ENCODE measurements at places on chromosomes 6 and 20.

DNA sequence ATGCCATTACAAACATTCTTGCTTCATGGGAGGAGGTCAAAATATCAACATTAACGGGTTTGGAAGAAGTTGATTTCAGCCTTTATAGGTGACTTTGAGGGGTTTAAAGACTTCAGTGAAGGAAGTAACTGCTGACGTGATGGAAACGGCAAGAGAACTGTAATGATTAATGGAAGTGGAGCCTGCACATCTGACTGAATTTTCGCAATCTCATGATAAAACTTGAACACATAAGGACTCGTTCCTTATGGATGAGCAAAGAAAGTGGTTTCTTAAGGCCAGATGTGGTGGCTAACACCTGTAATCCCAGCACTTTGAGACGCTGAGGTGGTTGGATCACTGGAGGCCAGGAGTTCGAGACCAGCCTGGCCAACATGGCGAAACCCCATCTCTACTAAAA is 226.1 kb downstream of the BCAS1 start:
- no peak for DNase-seq

GRCh38 chr6:46014046-46014445 is 1.6 kb downstream of the CLIC5 start:
- no peak for DNase-seq

DNA sequence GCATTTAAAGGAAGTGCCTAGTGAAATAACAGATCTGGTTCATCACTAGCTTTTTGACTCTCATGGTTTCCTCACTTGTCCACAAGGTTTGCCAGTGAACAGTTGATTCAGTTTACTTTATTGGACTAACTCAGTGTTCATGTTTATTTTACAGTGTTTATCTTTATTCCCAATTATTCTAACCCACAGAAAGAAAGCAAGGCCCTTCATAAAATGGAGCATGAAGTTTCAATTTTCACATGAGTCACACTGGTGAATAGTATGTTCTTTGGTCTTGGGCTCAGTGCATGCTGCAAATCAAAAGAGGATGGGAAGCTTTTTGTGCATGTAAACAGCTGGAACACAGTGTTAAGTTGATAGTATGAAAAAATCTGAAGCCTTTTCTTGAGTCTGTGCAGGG is 217.6 kb upstream of the HDDC2 start:
- DNase-seq, result no peak

DNA sequence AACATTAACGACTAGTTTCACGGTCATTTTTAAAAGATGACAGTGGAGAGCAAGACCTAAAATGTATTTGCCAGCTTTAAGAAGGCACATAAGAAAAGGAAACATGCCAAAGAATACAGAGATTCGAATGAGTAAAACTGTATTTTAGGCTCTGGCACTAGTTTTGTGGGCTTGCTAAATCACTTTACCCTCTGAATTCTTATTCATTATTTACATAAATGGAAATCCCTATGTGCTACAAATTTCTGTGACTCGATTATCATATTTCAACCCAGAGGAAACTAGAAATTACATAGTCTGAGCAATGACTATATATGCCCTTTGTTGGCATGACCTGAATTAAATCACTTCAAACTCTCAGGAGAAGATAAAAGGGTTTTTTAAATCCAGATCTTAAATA is 441.7 kb upstream of the RNF217 start:
- no peak for DNase-seq

- DNase-seq, result no peak
Observed at GRCh38 chr6:47663462-47664216, 34.7 kb upstream of the ADGRF4 start.

GRCh38 chr6:109235481-109236038 is 140.3 kb downstream of the CEP57L1 start:
- DNase-seq, result no peak

DNA sequence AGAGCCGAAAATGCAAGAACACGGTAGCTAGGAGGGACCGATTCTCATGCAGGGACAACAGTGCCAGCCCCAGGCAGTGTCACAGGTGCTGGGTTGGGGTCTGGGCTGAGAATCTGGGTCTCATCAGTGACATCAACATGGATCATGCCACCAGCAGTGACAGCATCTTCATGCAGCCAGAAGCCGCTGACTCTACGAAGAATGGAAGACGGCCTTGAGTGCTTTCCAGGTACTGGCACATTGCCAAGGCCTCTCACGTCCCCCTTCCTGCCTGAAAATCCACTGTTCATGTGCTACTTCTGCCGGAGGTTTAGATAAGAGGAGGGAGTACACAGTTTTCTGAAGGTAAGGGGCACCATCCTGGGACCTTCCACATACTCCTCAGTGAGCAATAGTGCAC is 141.1 kb upstream of the FOXQ1 start:
- DNase-seq, result no peak

GRCh38 chr6:12479451-12479850 is 189.3 kb downstream of the EDN1 start:
- DNase-seq, result no peak

- DNase-seq, result no peak
Observed at GRCh38 chr6:85756982-85757381, 114.3 kb upstream of the SYNCRIP start.

DNA sequence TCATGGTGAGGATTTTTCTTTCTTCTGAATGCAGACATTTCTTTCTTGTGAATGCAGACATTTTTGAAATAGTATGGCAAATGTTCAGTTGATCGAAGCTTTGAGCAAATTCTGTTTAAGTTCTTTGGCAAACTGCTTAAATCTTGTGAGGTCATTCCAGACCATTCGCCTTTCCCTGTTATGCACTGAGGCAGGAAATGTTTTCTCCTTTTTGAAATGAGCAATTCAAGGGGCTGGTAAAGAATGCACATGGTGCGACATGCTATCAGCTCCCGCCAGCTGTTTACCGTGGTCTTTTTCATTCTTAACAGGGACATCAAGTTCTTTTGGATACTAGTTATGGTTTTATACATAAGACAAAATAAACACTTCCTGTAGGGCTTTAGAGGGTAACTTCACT is 112.0 kb upstream of the CCN2 start:
- no peak for DNase-seq

DNA sequence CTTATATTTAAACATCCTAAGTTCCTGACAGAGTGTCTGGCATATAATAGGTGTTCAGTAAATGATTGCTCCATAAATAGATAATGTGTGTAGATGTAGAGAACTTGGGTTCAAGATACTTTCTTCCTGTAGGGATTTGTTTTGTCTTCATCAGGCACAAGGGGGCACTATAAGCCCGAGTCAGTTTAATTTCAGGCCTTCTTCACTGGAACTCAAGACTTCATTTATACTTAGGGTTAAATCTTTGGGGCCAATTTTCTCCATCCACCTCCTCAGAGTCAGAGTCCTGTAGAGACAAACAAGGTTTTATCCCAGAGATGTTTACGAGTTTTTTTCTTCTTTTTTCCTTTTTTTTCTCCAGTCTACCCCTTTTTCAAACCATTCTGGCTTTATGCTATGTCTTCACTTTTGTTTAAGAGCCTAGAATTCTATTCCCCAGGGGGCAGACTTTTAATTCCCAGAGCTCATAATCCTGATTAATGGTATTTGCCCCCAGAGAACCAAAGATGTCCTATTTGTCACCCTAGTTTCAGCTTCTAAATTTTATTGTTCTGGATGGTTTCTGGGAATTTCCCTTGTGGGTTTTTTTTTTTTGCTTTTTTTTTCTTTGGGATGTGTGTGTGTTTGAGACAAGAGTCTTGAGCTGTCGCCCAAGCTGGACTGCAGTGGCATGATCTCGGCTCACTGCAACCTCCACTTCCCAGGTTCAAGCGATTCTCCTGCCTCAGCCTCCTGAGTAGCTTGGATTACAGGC is 88.4 kb downstream of the HFE start:
- no peak for DNase-seq

GRCh38 chr6:28280595-28281287 is 631 bp upstream of the PGBD1 start:
- no peak for DNase-seq

GRCh38 chr6:152821525-152821924 is 70.9 kb downstream of the VIP start:
- no peak for DNase-seq

DNA sequence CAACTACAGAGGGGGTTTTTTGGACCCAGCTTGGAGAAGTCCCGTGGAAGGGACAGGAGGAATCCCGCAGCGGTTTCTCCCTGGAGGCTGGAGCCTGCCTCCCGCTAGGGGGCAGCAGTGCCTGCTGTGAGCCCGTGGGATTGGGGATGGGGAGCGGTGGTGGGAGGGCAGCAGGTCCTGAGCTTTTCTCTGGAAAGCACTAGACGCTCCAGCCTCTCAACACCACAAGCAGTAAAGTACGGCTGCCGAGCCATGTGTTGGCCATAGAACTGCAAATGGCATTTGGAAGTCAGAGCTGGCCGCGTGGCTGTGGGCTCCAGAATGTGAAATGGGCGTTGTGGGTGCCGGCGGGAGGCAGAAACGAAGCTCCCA is 47.8 kb downstream of the GMPR start:
- peak; percentile 15 for DNase-seq

- DNase-seq, result no peak
Observed at GRCh38 chr6:34243131-34243771, 5.6 kb downstream of the SMIM29 start.

DNA sequence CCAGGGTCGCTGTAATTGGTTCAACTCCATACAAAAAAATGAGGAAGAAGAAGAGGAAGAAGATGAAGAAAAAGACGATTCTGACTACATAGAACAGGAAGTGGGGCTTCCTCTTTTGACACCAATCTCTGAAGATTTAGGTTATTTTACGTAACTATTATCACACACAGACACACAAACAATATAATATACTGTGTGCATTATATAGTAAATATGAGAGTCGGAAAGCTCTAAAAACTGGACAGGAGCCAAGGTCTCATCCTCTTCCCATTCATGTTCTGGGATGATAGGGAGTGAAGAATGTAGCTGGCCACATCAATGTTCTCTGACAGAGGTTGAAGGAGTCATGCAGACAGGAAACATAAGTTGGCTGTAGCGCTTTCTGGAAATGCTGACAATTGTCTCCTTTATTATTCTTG is 13.3 kb downstream of the RSPH4A start:
- DNase-seq, result no peak

DNA sequence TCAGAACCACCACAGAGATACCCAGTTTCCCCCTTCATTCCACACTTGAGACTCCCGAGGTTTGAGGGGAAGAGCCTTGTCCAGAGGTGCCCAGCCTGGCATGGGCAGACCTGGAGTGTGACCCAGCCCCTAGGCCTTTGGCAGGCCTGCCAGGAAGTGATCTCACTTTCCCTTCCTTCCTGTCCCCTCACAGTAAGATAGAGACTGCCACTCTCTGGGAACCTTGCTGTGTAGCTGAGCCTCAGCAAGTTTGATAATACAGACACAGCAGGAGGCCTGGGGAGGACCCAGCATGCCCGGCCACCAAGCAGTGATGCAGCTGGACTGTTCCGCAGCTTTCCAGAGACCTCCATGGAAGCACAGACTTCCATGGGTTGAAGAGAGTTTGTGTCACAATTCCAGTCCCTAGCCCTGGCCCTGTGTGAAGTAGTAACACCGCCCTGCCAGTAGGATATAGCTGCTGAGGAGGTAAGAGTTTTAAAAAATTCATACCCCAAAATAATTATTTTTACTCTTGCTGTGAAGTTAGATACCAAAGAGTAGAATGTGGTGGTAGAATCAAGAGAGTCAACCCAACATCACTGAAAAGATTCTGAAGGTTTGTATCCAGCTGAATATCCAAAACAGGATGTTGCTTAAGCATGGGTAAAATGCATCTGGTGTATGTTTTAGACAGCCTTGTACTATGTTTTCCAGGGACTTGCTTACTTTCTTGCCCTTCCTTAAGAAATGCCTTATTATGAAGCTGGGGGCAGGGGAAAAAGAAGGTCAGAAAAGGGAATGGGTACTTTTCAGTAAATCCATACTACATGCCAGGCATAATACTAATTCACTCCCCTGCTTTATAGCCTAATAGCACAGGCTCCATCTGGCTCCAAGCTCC is 16.3 kb downstream of the PKIG start:
- DNase-seq, result no peak

DNA sequence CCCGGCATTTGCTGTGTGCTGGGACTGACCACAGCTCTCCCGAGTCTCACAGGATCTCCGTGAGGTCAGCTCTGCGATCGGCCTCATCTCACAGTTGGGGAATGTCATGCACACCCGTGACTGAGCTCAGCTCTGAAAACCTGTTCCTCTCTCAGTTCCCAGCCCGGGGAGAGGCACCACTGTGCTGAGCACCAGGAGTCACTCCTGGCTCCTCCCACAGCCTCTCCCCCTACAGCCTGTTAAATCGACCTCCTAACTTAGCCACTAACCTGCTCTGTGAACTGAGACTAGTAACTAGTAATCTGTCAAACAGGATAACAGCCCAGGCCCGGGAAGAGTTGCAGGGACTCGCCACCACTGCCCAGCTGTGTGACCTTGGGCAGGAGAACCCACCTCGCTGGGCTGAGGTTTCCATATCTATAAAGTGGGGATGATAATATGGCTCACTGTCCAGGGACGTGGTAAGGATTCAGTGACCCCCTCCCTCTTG is 20.1 kb upstream of the NOL4L start:
- DNase-seq, result no peak

GRCh38 chr6:4474810-4475209 is 301.4 kb upstream of the CDYL start:
- DNase-seq, result no peak

- no peak for DNase-seq
Observed at GRCh38 chr6:56386717-56387116, 139.3 kb upstream of the COL21A1 start.

GRCh38 chr20:5480824-5481600 is 164.3 kb upstream of the PROKR2 start:
- no peak for DNase-seq

- DNase-seq, result no peak
Observed at GRCh38 chr6:85677234-85677956, 34.7 kb upstream of the SYNCRIP start.

DNA sequence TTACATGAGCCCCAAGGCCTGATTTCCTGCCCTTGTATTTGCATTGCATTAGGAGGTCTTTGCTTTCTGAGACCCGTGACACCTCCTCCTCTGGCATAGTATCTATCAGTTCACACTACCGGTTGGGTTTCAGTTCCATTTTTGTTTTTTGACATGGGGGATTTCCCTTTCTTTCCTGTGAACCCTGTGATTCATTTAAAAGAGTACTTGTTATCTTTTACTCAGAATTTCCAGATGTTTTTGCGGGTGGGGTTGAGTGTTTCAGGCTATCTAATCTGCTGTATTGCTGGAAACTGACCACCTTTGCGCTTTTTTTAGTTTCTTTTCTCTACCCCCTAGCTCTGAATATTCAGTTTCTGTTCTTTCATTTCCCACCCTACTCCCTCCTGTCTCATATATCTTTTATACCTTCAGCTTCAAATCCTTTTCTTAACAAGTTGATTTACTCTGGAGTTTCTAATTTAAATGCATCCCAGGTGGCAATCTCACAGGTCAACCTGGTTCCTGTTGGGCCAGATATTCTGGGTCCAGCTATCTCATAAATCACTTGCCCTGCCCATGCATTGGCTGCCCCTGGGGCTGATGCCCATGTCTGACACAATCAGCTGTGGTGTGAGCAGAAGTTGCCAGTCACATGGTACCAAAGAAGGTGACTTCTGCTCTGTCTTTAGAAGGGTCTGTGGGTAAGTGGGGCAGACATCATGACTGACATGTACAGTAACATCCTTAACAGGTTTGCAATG is 14.3 kb upstream of the NCOA3 start:
- peak; percentile 58 for DNase-seq

Measured in activated T-cell treated with anti-CD3 and anti-CD28 coated beads for 48 hours (primary cell).